ENCODE measurements at places on chromosomes 13 and 19.
A peak's percentile ranks its signal among the peaks of the same experiment; 100 is the strongest.

DNA sequence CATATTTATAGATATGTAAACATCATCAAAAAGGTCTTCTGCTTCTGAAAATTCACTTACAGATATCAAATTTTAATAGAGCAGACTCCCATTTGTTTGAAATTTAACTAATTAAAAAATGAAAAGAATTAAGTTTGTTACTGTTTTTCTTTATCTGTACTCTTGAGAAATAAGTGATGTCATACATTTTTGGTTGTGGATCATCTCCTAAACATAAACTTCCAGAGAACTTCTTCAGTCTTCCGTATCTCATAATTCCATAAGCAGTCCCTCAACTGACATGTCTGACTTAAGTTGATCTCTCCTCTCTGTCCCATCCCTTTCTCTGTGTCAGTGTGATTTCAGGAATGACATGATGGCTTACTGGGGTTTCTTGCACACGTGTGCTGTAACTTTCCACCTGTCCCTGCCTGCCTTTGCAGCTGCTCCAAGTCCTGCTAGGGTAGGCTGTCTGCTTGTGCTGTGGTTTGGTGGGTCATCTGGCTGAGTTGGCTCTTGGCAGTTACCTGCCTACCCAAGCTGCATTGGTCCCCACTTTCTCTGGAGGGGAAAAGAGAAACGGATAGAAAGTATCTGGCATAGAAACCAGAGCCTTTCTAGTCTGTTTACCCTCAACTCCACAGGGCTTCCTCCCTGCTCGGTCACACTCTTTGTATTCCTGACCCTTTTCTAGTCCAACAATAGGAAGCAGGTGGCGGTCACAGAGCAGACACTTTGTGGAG is 127.1 kb downstream of the GGACT start:
- DNase-seq = no peak

- DNase-seq = no peak
Measured at GRCh38 chr13:41028051-41028450, 8.9 kb upstream of the ELF1 start.

DNA sequence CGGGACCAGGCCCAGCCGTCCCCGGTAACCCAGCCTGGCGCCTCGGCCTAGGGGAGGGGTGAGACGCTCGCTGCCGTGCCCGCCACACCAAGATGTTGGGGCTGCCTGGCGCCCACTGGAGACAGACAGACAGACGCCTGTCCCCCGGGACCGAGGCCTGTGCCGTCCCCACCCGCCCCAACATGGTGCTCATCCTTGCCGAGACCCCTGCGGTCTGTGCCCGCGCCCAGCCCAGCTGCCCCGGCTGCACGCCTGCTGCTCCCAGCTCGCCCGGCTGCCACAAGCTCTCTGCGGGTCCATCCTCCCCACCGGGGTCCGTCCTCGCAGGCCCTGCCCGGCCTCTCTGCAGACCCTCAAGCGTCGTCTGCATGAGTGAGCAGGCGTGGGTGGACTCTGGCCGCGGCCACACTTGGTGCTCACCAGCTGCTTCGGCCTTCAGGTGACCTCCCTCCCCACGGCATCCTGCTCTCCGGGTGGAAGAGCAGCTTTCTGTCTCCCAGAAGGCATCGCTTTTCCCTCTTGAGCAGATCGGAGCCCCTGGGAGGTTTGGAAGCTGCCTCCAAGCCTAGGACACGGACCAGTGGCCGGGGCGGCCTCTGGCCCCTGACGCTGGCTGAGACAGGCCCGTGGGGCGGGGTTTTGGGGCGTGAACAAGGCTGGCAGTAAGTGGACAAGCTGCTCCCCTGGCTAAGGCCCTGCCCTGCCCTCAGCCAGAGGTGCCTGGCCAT is 6.7 kb upstream of the TMPRSS9 start:
- no peak for DNase-seq

- peak; percentile 1 for DNase-seq
Measured at GRCh38 chr19:46372901-46373490, 26.1 kb downstream of the PPP5C start.

- DNase-seq = peak; percentile 85
Measured at GRCh38 chr13:41263261-41263971, at the start of gene MTRF1. TSS of gene MTRF1 (minus strand) at chr13:41263576. CDS start at chr13:41260907, 2,669 bp downstream.

- DNase-seq = no peak
Measured at GRCh38 chr13:23159760-23160637, 20.8 kb upstream of the SGCG start.

DNA sequence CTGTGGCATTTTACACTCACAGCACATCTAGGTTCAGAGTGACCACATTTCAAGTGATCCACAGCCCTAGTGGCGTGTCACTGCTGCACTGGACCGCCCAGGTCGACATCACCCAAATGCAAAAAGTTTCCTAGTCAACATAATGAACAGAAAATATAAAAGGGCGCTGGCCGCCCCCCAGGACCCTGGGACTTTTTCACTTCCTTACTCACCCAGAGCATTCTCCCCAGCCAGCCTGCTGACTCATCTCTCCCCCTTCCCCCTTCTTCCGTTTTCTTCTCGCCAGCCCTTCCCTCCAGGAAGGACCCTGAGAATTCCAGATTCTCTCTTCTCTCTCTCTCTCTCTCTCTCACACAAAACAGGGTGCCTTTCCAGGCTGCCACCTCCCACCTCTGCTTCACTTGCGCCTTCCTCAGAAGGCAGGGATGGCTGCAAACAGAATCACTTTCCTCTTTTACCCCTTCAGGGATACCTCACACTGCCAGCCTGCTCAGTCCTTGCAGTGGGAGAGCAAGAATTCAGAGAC is 21.0 kb upstream of the GRWD1 start:
- DNase-seq = no peak

- DNase-seq = no peak
Measured at GRCh38 chr19:36807029-36807428, 31.2 kb downstream of the ZNF790 start.

- DNase-seq = no peak
Measured at GRCh38 chr13:22961835-22962537, 218.8 kb upstream of the SGCG start.

DNA sequence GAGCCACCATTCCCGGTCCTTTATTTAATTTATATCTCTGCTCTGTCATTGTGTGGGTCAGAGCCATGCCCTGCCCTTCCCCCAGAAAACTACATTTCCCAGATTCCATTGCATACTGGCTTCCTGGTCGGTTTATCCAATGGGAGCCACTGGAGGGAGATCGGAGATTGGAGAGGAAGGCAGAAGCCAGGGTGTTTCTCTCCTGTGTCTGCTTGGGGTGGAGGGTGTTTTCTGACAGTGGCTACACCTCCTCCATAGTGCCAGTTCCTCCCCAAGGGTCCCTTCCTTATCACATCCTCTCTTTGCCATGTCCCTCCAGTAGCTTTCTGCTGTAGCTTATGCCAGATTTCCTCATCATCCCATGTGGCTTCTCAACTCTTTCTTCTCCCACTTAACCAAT is 19.0 kb downstream of the OLFM2 start:
- no peak for DNase-seq

DNA sequence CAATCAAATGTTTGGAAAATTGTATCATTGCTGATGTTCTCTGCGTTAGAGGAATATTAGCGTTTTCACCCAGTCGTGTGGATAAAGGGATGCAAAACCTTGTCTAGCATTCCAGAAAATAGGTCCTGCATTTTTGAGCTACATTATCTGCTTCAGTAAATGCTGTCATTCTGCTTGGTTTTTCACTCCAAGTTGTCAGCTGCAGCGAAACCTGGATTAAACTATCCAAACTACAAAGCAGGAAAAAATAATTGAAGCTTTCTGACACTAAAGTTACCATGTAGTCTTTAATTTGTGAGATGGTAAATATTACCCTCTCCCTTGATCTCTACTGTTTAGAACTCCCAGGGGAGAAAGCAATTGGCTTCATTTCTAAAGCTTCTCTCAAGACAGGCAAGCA is 1795.5 kb upstream of the PRR20A start:
- no peak for DNase-seq

- DNase-seq = no peak
Measured at GRCh38 chr13:107643615-107644014, 571.7 kb downstream of the LIG4 start.

GRCh38 chr19:17220207-17220758 is 5.1 kb downstream of the USE1 start:
- DNase-seq = peak; percentile 34

DNA sequence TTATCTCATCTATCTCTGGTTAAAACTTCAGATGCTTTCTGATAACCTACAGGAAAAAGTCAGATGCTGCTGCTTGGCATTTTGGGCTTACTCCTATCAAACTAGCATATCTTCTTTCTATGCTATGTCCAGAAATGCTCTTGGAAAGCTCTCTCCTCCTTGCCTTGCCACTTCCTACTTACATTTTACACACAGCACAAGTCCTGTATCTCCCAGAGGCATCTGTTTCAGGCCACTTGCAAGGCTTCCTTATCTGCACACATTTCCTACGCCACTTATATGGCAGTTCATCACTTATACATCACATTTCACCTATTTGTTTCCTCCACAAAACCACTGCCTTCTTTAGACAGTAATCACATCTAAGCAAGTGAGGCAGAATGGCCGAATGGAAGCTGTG is 220.3 kb downstream of the DNAJC15 start:
- no peak for DNase-seq

DNA sequence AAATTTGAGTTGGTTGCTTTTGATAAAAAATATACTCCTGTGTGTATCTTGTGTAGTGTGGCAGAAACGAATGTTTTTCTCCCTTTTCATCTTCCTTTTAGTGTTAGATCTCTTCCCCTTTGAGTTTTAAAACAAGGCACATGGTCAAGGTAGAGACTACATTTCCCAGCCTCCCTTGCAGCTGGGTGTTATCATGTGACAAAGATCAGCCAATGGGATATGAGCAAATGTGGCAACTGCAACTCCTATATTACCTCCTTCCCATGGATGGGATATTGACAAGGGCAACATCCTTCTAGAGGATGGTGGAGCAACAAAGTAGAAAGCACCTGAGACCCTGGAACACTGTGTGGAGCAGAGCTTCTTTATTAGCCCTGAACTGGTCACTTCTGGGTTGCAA is 42.4 kb downstream of the ADGRE3 start:
- peak; percentile 13 for DNase-seq

DNA sequence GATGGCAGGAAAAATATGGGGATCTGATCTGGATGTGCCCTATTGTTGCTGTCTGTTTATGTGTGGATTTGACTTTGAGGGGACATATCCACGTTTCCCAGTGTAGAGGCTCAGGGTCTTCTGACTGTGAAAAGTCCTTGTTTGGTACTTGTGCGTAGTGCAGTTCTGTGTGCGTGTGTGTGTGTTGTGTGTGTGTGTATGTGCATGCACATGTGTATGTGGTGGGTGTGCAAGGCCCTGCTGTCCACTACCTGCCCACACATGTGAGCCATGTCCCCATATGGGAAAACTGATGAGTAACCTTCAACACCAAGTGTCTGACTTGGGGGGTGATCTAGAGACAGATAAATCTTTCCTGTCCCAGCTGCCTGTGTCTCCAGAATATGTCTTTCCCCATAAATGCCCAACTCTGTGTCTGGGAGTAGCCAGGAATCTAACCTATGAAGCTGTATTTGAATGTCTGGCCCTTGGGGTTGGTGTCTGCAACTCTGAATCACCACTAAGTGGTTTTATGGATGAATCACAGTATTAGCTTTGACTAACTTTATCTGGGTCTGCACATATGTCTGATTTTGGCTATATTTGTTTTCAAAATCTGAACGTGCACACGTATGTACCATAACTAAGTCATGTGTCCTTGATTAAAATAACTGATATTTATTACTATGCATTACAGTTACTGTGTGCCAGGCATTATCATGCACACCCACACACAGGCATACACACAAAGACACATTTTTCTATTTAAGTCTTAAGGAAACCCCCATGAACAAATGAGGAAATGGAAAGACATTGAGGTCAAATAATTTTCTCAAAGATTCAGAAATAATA is 17.4 kb downstream of the KLK2 start:
- no peak for DNase-seq

DNA sequence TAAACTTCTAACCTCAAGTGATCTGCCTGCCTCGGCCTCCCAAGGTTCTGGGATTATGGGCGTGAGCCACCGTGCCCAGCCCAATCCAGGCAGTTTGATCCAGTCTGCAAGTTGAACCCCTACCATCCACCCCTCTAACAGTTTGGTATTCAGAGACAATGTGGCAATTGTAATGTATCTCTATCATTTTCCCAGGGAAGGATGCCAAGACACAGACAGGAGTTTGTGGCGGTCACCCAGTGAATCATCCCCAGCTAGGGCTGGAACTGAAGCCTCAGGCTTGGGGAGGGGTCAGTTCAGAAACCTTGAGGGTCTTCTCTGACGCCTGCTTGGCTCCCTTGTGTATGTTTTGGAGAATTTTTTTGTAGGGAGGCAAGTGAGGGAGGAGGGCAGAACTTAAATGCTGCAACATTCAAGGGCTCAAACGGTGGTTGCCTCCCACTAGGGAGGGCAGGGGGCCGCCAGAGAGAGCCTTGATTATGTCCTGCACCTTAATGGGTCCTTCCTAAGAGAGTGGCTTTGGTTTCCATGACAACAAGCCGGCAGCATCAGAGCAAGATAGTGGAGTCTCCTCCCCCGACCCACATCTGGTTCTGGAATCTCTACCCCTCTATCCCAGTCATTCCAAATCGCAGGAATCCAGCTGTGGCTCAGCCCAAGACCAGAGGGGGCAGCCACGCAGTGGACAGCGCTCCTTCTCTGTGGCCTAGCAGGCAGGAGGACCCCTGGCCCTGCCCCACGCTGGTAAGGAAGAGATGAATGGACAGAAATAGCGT is 14.9 kb upstream of the FEM1A start:
- DNase-seq = no peak

DNA sequence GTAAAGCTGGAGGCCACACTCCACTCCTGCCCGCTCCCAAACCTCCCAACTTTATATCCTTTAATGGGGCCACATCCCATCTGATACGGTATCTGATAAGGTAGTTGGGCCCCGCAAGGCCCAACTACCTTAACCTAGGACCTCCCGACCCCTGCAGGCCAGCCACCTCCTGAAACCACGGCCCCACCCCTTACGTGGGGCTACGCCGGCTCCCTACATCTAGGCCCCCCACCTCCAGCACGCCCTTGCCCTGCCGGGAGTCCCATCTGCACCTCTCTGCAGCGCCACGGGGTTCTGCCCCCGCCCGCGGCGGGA is 2.2 kb downstream of the IGFLR1 start:
- DNase-seq = no peak

GRCh38 chr13:93270769-93271742 is 44.4 kb downstream of the GPC6 start:
- no peak for DNase-seq

- no peak for DNase-seq
Measured at GRCh38 chr13:63948045-63948444, 2532.4 kb upstream of the PCDH20 start.

DNA sequence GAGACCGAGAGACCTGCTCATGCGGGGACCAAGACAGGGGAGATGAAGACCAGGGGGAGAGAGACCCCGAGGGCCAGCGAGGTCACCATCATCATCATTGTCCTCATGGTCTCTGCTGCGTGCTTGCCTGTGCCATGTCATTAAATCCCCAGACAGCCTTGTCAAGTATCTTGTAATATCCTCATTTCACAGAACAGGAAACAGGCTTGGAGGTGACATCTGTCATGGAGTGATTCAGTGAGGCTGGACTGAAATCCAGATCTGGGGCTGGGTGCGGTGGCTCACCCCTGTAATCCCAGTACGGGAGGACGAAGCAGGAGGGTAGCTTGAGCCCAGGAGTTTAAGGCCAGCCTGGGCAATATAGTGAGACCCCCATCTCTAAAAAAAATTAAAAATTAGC is 5.9 kb upstream of the NANOS2 start:
- DNase-seq = no peak

GRCh38 chr13:45372189-45373161 is 31.5 kb upstream of the TPT1 start:
- no peak for DNase-seq

- no peak for DNase-seq
Measured at GRCh38 chr13:33079960-33080359, 63.7 kb downstream of the KL start.

GRCh38 chr19:49389406-49389805 is 1.4 kb downstream of the KASH5 start:
- peak; percentile 16 for DNase-seq

GRCh38 chr19:54312436-54313377 is at the start of gene LILRA5:
TSS of gene LILRA5 (minus strand) at chr19:54313166. CDS start at chr19:54313019, 147 bp downstream.
- no peak for DNase-seq

Measured in activated CD4-positive, alpha-beta T cell treated with anti-CD3 and anti-CD28 coated beads for 48 hours (primary cell).